GM23248 (cell line): ENCODE measurements at places on chromosomes 2 and 18.

GRCh38 chr2:21452678-21453077 is 328.9 kb downstream of the TDRD15 start:
- DNase-seq = no peak

DNA sequence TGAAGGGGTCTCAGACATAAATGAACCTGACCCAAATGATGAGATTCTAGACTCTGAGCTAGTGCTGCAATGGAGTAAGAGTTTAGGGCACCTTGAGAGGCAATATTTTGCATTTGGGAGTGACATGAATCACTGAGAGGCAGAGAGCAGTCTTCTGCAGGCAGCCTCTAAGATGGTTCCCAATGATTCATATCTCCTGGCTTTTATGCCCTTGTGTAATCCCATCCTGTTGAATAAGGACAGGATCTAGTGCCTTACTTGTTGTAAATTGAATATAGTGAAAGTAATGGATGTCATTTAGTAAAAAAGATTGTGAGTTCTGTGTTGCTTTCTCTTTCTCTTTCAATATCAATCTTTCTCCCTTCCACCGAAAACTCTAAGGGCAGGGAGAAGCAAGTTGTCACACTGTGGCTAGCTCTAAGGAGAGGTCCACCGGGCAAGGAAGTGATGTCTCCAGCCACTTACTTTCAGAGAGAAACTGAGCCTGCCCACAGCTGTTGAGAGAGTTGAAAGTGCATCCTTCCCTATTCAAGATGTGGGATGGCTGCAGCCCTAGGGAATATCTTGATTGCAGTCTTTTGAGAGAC is 144.7 kb downstream of the TRIB2 start:
- peak; percentile 88 for DNase-seq

GRCh38 chr2:187215532-187216240 is 232.4 kb downstream of the CALCRL start:
- peak; percentile 37 for DNase-seq

- peak; percentile 96 for DNase-seq
These were observed 410 bp upstream of the TGIF1 start for GRCh38 chr18:3449512-3450011.

DNA sequence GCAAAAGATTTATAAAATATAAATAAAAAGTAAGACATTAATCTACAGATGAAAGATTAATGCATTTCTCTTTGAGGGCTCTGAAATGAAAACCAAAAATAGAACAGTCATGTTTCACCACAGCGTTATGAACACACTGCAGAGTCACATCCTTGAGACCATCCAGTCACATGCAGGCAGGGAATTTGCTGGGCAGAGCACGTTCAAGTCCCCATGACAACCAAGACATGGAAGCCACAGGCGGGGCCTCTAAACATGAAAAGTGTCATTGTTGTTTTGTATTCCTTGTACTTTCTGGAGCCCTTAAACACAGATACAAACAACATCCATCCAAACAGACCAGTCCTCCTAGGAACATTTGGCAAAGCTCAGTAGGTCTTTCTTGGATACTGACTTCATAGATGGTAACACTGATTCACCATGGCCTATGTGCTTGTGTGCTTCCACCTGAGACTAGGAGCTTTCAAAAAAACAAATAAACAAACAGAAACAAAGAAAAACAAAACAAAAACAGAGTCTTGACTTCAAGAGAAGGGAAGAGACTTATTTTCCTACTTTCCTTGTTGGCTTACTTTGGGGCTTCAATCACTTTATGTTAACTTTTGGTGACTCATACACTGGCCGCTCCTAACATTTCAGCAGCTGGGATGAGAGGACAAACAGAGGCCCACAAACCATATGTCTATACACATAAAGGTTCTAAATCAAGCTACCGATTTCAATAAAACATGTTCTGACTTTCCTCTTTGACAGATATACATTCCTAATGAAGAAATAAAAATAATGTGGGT is 99.5 kb upstream of the CCDC85A start:
- DNase-seq = no peak

- no peak for DNase-seq
These were observed 15.5 kb downstream of the KLF7 start for GRCh38 chr2:207150284-207150683.

DNA sequence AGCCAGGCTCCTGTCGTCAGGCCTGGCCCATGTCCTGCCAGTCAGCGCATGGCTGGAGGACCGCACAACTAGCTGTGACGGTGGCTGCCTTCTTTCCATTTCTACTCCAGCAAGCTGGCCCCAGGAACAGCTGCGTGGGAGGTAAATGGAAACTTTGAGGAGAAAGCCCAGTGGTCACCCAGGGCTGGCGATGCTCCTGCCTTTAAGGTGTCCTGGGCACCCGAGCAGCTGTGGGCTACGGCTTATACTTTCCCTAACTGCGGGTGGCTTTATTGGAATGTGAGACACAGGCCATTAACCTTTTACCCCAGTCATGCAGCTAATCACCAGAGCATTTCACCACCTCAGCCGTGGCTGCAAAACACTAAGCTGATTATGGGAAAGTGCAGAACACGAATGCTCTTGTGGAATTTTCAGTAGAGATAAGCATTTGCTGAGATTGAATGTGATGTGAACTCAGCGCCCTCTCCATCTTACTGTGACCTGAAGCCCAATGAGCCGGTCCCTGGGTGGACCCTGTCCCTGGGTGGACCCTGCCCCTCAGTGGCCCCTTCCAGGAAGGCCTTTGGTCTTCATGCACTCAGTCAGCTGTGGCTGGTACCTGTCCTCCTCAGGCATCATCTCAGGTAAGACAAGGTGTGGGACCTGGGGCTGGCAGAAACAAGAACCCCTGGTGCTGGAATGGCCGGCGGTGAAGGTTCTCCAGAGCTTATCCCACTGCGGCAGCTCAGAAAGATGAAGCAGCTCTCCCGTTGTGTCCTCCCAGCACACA is 275.4 kb upstream of the HS6ST1 start:
- DNase-seq = no peak

- DNase-seq = no peak
These were observed 455.4 kb upstream of the HNMT start for GRCh38 chr2:137508739-137509384.
